ENCODE measurements at places on chromosomes 2 and 18. TPM values are rescaled to one million over a fixed set of nuclear protein-coding genes. Genes with fewer than 3 reads are reported as not detected.

Gene CYS1
- 13.8 TPM for total RNA-seq

Gene ADGRF3
- not detected for total RNA-seq

Gene SERPINB11
- not detected for total RNA-seq

Gene CCDC85A
- 15.0 TPM for total RNA-seq

Gene ALLC
- not detected for total RNA-seq

- no peak for DNase-seq
- H3K27me3 ChIP-seq = no peaks in the 10 kb centered on the region
- H3K4me1 ChIP-seq = no peaks in the 10 kb centered on the region
- H3K4me3 ChIP-seq = no peak overlapping the region
- no peak overlapping the region for H3K27ac ChIP-seq
Measured at GRCh38 chr2:142188562-142188961, 57.7 kb upstream of the LRP1B start.

DNA sequence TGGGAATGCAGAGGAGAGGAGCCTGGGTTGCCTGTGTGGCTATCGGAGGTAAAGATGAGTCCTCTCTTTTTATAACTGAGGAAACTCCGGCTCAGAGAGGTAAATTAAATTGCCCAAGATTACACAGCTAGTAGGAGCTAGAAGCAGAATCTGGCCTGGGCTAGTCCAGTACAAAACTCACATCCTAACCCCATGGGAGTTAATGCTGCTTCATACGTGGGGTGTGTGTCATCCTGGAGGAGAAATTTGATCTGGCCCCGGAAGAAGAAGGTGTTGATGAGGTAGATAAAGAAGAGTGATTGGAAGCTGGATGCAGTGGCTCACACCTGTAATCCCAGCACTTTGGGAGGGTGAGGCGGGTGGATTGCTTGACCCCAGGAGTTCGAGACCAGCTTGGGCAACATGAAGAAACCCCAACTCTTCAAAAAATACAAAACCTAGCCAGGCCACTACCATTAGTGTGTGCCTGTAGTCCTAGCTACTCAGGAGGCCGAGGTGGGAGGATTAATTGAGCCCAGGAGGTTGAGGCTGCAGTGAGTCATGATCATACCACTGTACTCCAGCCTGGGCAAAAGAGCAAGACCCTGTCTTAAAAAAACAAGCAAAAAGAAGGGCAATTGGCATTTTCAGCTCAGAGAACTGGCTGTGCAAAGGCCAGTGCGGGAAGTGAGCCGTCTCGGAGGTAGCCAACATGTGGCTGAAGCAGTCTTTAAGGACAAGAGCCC is 33.7 kb downstream of the CTIF start:
- no peaks in the 10 kb centered on the region for H3K27me3 ChIP-seq
- H3K27ac ChIP-seq = peak overlapping the region; percentile 39
- no peak for DNase-seq
- H3K36me3 ChIP-seq = no peaks in the 10 kb centered on the region
- H3K4me1 ChIP-seq = peaks cover 6% of the 10 kb centered on the region
- no peak overlapping the region for H3K4me3 ChIP-seq

DNA sequence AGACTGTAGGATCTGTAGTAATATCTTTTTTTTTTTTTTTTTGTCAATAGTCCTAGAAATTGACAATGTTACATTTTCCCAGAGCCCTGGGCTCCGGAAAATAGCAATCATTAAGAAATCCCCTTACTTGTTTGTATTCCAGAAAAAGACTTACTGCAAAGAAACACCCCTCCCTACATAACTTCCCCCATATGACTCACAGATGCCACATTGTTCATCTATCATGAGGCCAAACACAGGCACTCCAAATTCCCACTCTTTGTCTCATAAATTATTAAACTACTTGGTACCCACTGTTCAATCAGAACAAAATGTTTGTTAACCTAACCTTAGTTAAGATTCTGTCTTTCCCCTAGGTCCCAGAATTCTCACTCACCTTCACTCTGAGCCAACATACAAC is 53.5 kb downstream of the TEX51 start:
- no peaks in the 10 kb centered on the region for H3K4me1 ChIP-seq
- no peak overlapping the region for H3K27ac ChIP-seq
- no peak for DNase-seq
- no peaks in the 10 kb centered on the region for H3K27me3 ChIP-seq
- H3K36me3 ChIP-seq = no peaks in the 10 kb centered on the region

DNA sequence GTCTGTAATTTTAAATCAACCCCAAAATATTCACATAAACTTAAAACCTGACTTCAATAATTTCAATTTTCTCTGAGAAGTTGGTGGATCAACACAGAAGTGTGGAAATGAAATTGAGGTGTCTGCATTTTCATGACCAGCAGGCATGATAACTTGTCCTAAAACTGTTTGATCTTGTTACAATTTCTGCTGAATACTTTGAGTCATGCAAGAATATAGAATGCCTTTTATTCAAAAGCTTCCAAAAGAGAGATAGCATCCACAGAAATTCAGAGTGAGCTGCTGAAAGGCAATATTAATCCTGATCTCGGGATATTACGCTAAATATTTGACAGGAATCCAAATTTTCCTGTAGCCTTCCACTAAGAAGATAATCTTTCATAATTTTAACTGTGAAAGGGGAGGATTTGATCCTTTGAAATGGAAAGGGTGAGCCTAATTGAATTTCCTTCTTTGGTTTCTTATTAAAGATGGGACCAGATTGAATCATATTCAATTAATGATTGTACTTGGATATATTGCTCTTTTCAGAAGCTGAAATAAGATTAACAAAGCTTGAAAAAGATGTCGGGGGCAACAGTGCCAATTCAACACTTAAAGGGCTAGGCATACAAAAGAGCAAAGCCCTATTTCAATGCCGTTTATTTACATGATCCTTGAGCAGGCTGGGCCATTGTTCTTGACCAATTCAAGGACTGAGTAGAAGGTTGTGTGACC is 129.3 kb downstream of the NCKAP5 start:
- H3K27me3 ChIP-seq = no peaks in the 10 kb centered on the region
- no peak overlapping the region for H3K4me3 ChIP-seq
- no peak overlapping the region for H3K27ac ChIP-seq
- no peak for DNase-seq

- no peak overlapping the region for H3K4me3 ChIP-seq
- DNase-seq = no peak
- no peak overlapping the region for H3K27ac ChIP-seq
- no peaks in the 10 kb centered on the region for H3K27me3 ChIP-seq
- no peaks in the 10 kb centered on the region for H3K4me1 ChIP-seq
Measured at GRCh38 chr2:56624181-56624580, 440.4 kb downstream of the CCDC85A start.

DNA sequence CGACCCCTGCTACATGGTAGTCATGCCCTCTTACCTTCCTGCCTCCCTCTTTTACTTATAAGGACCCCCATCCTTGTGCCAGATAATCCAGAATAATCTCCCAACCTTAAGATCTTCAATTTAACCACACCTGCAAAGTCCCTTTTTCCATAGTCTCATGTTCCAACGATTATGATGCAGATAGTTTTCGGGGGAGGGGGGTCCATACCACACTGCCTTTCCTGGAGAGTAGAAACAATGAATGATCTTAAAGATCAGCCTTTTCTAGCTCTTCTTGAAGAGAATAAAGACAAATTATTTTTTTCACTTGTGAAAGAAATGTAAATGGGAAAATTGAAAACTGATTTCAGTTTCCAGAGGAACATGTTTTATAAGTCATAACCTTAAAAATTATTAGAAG is 4.3 kb upstream of the FAM98A start:
- H3K27me3 ChIP-seq = no peaks in the 10 kb centered on the region
- H3K27ac ChIP-seq = no peak overlapping the region
- H3K36me3 ChIP-seq = no peaks in the 10 kb centered on the region
- H3K4me3 ChIP-seq = no peak overlapping the region

GRCh38 chr2:220779511-220779910 is 792.6 kb downstream of the EPHA4 start:
- no peaks in the 10 kb centered on the region for H3K36me3 ChIP-seq
- H3K4me3 ChIP-seq = no peak overlapping the region
- peaks cover 3% of the 10 kb centered on the region for H3K4me1 ChIP-seq
- H3K27me3 ChIP-seq = no peaks in the 10 kb centered on the region

DNA sequence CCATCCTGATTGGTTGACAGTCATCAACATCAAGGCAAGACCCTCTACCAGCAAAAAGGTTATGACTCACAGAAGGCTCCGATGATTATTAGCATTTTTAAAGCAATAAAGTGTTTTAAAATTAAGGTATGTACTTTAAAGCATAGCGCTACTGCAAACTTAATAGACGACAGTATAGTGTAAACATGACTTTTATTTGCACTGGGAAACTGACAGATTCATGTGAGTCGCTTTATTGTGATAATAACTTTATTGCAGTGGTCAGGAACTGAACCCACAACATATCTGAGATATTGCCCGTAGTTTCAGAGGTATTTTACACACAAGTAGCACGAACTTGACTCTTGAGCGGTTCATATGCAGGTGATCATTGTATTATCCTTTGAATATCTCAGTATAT is 249.1 kb downstream of the LTBP1 start:
- H3K27ac ChIP-seq = no peak overlapping the region
- H3K4me1 ChIP-seq = peaks cover 3% of the 10 kb centered on the region
- H3K4me3 ChIP-seq = no peak overlapping the region
- no peak for DNase-seq
- H3K27me3 ChIP-seq = no peaks in the 10 kb centered on the region

- DNase-seq = no peak
- no peaks in the 10 kb centered on the region for H3K27me3 ChIP-seq
- no peak overlapping the region for H3K27ac ChIP-seq
- H3K36me3 ChIP-seq = peaks cover 44% of the 10 kb centered on the region
- no peak overlapping the region for H3K4me3 ChIP-seq
Measured at GRCh38 chr2:232261776-232262175, 116.8 kb upstream of the ALPP start.

DNA sequence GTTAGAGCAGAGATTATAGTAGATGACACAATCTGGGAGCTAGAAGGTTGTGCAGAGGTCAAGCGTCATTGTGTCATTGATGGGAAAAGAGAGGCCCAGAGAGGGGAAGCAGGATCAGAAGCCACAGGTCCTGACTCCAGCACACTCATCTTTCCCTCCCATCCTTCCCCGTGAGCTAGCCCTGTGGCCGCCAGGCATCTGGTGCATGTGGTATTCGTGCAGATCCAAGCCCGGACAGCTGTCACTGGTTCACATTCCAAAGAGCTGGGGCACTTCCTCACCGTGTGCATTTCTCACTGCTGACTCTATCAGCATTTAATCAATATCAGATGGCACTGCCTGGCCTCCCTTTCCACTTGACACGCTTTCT is 94.1 kb upstream of the THOC1 start:
- no peaks in the 10 kb centered on the region for H3K27me3 ChIP-seq
- H3K4me3 ChIP-seq = no peak overlapping the region
- no peak overlapping the region for H3K27ac ChIP-seq
- no peaks in the 10 kb centered on the region for H3K4me1 ChIP-seq

GRCh38 chr2:238031751-238032150 is 29.1 kb upstream of the SCLY start:
- H3K4me3 ChIP-seq = no peak overlapping the region
- no peaks in the 10 kb centered on the region for H3K27me3 ChIP-seq
- H3K4me1 ChIP-seq = no peaks in the 10 kb centered on the region

DNA sequence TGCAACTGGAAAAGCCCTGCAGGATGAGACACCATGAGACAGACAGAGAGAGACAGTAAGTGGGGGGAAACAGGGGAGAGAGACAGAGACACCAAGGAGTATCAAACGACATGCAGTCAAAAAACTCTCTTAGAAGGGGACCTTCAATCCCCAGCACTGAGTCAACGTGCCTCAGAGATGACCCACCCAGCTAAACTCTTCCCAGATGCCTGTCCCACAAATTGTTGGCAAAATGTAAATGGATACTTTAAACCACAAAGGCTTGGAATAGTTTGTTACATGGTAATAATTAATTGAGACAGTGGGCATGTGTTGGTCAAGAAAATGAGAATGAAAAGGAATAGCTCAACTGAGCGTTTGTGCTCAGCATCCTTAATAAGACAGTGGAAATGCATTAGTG is 98.3 kb downstream of the GRB14 start:
- no peaks in the 10 kb centered on the region for H3K36me3 ChIP-seq
- H3K4me3 ChIP-seq = no peak overlapping the region
- no peaks in the 10 kb centered on the region for H3K4me1 ChIP-seq
- no peak overlapping the region for H3K27ac ChIP-seq
- DNase-seq = no peak
- no peaks in the 10 kb centered on the region for H3K27me3 ChIP-seq

- peaks cover 64% of the 10 kb centered on the region for H3K4me1 ChIP-seq
- no peak for DNase-seq
- H3K27ac ChIP-seq = peak overlapping the region; percentile 59
Measured at GRCh38 chr2:201126308-201127151, 10.6 kb downstream of the CFLAR start.

DNA sequence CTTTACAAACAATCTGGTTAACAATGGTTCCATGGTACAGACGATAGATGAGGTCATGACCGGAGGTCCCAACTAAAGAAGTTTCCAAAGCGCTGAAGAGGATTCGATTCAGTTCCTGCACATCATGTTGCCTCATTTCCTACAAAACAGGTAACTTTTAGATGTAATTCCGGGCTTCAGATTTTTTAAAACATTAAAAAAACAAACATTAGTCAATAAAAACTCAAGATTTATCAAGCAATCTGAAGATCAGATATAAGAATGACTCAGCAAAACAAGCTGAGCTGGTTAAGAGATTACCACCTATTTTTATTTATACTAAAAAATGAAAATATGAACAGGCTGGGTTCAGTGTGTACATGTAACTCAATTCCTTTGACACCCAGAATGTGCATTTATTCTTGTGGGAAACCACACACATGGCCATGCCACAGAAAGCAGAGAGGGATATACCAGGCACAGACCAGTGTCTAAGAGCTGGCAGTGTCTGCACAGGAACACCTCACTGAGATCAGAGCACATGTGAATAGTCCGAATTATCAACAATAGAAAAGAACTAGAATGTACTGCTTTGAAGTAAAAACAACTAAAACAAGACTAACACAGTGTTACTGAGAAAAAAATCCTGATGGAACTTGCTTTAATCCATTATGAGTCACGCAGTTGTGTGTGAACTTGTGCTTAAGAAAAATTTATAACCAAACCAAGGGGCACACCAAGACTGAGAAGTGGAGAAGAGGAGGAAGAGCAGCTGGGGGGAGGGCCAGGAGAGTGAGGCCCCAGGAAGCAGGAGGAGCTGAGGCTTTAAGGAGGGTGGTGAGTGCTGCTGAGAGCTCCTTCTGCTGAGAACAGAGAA is 9.5 kb downstream of the USP40 start:
- peaks cover 14% of the 10 kb centered on the region for H3K36me3 ChIP-seq
- H3K27me3 ChIP-seq = no peaks in the 10 kb centered on the region
- H3K4me1 ChIP-seq = no peaks in the 10 kb centered on the region
- DNase-seq = no peak
- H3K27ac ChIP-seq = no peak overlapping the region
- no peak overlapping the region for H3K4me3 ChIP-seq

- DNase-seq = no peak
Measured at GRCh38 chr18:79614211-79614955, 65.2 kb upstream of the CTDP1 start.

DNA sequence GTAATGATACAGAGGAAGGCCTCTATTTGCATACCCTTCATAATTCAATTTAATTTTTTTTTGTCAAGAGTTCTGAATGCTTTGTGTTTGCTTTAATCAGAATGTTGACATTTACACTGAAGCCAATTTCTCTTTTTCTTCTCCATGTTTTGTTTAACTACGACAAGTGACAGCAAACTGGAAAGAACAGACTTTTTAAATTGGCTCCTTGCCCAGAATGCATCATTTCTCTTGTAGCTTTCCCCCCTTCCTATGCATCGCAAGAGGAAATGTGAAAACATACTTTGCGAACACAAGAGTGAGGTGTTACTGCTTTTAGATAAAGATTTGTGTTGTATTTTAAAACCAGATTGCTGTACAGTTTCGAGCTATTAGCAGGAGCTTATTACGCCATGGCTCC is 955.2 kb upstream of the CELF4 start:
- no peaks in the 10 kb centered on the region for H3K36me3 ChIP-seq
- no peak overlapping the region for H3K4me3 ChIP-seq
- H3K27ac ChIP-seq = no peak overlapping the region
- DNase-seq = no peak
- H3K27me3 ChIP-seq = no peaks in the 10 kb centered on the region
- H3K4me1 ChIP-seq = no peaks in the 10 kb centered on the region
